NCI-H2081 (cell line): ENCODE measurements at places on chromosomes 3 and 15.
A peak's percentile ranks its signal among the peaks of the same experiment; 100 is the strongest.

DNA sequence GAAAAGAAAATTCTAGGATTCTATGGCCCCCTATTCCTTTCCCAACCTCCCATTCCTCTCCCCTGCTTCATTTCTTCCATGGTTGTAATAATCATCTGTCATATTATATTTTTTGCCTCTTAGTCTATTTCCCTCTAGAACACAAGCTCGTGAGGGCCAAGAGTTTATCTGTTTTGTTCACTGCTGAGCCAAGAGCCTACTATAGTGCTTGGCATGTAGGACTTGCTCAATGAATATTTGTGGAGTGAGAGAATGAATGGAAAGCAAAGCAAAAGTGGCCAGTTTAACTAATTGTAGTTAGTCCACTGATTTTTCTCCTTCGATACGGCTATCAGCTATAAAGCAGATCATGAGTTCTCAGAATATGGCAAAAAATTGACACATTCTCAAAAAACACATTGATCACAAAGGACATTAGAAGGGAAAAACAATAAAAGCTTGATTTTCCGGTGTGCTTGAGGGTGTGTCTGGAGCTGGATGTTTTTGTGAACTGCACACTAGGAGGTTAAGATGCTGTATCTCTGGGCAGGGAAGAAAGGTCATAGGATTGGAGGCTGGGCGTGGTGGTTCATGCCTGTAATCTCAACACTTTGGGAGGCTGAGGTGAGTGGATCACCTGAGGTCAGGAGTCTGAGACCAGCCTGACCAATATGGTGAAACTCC, 25.0 kb upstream of the CTSH start:
- DNase-seq, result no peak

DNA sequence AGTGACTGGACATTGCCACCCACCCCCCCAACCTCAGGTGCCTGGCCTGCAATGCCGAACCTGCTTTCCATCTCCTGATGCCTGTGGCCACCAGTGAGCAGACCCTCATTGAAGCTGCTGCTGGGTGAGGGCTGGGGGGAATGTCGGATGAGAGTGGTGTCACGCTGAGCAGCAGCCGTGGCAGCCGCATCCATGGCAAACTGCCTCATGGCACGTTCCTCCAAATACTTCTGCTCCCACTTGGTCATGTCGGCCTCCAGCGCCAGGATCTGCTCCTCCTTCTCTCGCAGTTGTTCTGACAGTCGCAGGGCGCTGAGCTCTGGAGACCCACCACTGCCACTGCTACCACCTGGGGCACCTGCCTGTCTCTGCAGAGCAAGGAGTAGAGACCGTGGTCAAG, 14.2 kb downstream of the AMOTL2 start:
- no peak for DNase-seq

GRCh38 chr3:60989626-60990441, 261.4 kb downstream of the FHIT start:
- DNase-seq, result no peak

- DNase-seq, result peak; percentile 94
Measured at GRCh38 chr15:51681303-51681963, at the start of gene SCG3. TSS of gene SCG3 (plus strand) at chr15:51681503. CDS start at chr15:51681756, 253 bp downstream.

DNA sequence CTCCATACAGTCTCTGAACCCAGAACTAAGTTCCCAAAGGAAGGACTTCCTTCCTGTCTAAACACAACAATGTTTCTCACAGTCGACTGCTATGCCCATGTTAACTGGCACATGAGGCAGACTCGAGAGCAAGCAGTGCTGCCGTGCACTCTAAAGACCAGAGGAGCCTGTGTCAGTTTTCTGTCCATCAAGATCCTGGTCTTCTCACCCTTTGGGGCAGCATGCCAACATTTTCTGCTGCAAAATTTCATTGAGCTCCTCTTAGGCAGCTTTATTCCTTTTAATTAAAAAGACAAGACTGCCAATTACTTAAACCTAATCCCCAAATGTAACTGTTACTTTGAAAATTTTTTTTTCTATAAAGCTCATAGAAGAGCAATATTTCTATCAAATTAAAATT, 205.1 kb downstream of the GAP43 start:
- DNase-seq, result no peak

- DNase-seq, result no peak
Measured at GRCh38 chr15:27244047-27244446, 273.1 kb downstream of the GABRG3 start.

GRCh38 chr3:58659051-58659675, 7.4 kb downstream of the FAM3D start:
- DNase-seq, result no peak

DNA sequence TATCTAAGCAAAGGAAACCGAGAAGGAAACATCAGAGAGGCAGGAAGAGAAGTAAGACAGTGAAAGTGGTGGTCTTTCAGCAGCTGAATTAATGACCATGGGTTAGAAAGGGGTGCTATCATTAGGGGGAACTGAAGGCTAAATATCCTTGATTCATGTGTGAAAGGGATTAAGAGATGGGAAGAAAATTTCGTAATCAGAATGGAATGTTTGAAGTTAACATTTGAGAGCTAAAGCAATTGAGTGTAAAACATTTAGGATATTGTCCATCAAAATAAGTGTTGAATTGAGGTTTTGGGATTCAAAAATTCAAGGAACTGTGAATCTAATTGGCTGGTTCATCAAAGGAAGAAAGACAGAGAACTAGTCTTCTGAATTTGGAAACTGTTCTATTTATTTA, 4.1 kb upstream of the ECT2 start:
- no peak for DNase-seq

DNA sequence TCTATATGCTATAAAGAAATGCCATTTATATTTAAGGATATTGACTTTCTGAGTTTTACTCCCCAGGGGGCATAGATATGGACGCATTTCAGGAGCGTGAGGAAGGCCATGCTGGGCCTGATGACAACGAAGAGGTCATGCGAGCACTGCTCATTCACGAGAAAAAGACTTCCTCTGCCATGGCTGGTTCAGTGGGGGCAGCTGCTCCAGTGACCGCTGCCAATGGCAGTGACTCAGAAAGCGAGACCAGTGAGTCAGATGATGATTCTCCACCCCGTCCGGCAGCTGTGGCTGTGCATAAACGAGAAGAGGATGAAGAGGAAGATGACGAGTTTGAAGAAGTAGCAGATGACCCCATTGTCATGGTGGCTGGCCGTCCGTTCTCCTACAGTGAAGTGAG, 38.4 kb downstream of the GTF2E1 start:
- DNase-seq, result no peak

GRCh38 chr3:14518893-14519292, 21.2 kb downstream of the GRIP2 start:
- no peak for DNase-seq

- DNase-seq, result no peak
Measured at GRCh38 chr15:68325726-68326125, 48.2 kb downstream of the FEM1B start.

DNA sequence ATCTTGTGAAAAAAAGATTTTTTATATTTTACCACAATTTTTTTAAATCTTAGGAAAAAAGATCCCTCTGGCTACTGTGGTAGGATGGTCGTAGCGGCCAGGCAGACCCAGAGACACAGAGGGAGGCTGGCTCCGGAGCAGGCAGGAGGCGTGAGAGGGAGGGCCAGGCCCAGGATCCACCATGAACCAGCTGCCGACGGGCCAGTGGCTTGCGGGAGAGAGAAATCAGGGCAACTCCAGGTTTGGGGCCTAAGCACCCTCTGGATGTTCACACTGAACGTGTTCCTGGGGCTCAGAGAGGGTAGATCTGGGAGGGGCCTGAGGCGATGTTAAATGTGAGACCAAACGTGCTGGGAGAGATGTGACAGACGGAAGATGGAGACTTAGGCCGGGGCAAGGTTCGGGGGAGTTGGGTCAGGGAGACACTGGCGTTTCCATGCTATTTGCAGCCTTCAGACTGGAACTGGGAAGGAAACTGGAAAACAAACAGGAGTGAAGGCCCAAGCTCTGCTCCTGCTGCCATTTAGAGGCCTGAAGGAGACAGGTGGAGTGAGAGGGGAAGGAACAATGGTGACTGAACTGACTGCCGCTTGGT, 1.6 kb upstream of the VILL start:
- no peak for DNase-seq

DNA sequence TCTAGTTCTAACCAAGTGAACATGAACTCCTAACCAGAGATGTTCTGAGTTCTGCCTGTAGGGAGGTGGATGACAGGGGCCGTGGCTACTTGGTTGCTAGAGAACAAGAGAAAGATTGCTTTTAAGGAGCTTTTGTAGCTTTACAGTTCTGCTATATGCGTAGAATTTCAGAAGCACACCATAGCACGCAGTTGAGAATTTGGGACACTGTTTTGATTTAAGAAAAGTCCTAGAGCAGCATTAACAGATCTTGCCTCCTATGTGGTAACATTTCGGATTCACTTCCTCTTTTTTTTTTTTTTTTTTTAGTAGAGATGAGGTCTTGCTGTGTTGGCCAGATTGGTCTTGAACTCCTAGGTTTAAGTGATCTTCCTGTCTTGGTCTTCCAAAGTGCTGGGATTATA, 181.7 kb downstream of the TCF12 start:
- DNase-seq, result no peak

DNA sequence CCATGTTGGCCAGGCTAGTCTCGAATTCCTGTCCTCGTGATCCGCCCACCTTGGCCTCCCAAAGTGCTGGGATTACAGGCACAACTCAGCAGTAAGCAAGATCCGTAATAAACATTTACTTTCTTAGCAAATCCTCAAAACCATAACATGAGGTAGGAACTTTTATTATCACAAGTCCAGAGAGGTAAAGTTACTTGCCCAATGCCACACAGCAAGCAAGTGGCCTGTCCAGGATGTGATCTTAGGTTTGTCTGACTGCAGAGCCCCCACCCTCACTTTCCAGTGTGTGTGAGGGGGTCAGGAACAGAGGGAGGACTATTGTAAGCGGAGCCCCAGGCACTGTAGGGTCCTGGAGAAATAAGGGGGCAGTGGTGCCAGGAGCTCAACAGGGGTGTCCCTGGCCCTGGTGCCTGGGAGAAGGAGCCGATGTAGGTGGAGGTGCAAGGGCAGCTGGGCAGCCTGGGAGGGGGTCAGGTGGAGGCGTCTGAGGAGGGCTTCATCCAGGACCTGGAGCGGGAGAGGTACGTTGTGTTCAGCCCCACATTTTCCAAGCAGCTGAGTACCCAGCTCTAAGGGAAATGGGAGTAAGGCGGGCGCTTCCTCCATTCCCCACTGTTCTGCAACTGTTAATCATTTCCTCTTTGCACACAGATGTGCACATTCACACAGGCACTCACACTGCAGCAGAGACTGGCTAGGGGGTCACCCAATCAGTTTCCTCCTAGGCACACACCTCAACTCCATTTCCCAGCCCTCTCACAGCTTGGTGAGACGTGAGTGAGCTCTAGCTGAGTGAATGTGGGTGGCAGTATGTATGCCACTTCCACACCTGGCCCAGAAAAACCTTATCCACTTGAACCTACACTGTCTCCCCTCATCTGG, 5.9 kb downstream of the RPUSD3 start:
- DNase-seq, result no peak

GRCh38 chr15:61275901-61276300, 46.8 kb upstream of the RORA start:
- DNase-seq, result peak; percentile 80

DNA sequence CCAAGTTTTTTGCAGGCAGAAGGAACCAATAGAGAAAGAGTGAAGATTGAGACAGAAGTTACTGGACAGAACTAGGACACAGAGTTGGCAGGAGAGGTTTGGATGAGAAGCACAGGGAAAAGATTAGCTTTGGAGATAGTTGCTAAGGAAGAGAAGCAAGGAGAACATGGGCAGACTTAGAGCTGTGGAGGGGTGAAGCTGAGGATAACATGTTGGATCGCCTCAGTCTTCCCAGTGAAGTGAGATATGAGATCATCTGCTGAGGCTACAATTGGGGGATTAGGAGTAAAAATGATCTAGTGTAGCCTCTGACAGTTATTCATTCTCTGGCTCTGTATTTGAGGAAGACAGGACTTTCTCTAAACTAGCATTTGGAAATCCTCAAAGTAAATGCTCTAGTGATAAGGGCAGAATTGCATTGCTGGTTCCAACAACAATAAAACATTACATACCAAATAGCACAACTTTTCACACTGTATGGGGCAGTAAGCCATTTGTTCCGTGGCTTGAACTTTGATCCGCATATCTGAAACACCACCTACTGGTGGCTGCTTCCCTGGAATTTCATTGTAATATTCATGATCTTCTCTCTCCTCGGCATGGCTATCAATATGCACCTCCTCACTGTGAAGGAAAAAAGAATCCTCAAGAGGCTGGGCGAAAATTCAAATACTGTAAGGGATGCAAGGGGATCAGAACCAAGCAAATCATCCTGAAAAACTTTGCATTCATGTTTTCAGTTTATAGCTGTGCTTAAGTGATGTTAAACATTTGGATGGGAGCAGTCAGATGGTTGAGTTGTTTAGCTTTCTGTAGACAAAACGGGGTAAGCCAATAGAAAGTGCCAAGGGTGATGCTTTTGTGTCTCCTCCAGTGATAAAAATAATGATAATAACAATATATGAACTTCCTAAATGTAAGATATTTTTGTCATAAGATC, 22.2 kb upstream of the EID1 start:
- DNase-seq, result peak; percentile 15

DNA sequence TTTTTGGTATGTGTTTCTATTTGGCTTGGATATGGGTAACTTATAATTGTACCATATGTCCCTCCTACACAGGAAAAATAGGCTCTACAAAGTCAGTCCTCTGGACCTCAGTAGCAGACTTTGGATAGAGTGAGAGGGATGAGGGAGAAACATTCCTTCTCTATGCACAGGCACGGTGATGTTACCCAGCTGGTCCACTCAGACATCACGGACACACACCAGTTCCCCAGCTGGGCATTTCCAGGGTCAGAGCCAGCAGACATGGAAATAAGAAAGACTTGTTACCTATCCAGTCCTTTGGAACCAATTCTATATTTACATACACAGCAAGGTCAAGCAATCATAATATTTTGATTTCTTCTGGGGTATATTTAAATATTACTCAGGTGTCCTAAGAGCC, 433.1 kb upstream of the KCNMB2 start:
- DNase-seq, result no peak

DNA sequence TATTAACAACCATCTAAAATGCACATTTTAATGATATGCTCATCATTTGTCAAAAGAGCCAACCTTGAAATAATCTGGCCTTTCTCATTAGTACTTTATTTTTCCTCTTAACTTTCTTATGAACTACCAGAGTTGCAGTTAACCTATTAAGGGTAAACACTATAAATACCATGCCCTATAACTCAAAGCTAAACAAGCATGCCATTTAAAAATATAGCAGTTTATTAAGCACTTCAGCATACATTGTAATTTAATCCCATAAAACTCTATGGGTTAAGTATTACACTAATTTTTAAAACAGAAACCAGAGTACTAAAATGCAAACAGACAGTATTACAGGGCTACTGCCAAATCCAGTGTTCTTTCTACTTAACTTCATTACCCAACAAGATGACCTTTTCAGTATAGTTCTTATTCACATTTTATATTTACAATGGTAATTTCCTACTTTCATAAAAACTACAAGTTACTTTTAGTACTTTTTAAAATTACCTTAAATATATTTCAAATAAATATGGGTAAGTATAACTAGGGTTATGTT, 11.8 kb downstream of the NPTN start:
- DNase-seq, result no peak

DNA sequence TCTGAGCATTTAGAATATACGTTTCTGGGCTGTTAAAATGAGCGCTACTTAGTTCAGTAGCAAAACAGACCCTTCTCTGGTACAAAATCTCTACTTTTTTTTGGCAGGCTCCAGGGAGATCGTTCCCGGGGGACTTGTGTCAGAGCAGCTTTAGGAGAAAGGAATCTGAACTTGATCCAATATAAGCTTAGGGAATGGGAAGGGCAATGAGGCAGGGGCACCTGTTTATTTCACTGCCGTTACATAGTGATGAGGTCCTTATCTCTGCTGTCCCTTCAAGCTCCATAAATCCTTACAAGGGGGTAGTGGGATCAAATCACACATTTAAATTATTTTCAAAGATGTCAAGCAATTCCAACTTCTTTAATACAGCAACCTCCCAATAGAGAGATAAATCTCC, 128.7 kb upstream of the BNIP2 start:
- no peak for DNase-seq
